CD8-positive, alpha-beta memory T cell (primary cell): ENCODE measurements at places on chromosomes 12 and 14.

DNA sequence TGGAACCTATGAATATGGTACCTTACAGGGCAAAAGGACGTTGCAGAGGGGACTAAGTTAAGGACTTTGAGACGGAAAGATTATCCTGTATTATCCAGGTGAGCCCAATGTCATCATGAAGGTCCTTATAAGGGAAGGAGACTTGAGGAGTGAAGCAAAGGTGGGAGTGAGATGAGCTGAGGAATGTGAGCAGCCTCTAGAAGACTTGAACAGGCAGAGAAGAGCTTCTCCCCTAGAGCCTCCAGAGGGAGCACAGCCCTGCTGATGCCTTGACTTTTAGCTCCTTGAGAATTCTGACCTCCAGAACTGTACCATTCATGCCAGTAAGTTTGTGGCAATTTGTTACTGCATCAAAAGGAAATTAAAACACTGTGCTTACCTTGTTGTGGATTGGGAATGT, 41.8 kb upstream of the DCD start:
- DNase-seq: no peak

- DNase-seq: no peak
These were observed 43.5 kb downstream of the IGF1 start for GRCh38 chr12:102436867-102437266.

GRCh38 chr12:108939594-108939993, 59.7 kb downstream of the DAO start:
- DNase-seq: no peak

DNA sequence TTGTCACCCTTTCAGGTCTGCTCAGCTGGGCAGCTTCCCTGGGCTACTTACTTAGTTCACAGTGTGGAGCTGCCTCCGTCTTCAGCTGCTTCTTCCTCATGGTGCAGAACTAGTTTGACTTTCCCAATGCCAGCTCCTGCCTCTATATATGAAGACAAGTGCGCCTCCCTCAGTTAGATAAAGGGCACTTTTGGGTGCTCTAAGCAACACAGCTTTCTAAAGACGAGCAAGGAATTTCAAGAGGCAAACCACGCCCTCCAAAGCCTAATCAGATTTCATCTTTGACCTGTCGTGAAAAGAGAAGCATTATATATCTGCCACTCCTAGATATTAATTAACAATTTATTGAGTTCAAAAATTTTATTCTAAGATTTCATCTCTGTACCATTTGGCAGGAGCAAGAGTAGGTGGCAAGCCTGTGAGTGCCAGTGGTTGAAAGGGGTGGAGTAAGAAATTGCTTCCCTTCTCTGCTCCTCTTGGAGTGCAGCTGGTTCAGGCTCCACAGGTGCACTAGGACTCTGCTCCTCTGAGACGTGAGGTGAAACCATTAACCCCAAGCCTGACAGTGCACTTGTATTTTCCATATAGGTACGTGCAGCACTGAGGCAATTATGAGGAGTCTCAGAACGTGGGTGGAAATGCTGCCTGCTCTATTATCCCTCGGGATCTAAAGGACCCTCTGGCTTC, 2.1 kb upstream of the SLC11A2 start:
- DNase-seq: peak; percentile 26

DNA sequence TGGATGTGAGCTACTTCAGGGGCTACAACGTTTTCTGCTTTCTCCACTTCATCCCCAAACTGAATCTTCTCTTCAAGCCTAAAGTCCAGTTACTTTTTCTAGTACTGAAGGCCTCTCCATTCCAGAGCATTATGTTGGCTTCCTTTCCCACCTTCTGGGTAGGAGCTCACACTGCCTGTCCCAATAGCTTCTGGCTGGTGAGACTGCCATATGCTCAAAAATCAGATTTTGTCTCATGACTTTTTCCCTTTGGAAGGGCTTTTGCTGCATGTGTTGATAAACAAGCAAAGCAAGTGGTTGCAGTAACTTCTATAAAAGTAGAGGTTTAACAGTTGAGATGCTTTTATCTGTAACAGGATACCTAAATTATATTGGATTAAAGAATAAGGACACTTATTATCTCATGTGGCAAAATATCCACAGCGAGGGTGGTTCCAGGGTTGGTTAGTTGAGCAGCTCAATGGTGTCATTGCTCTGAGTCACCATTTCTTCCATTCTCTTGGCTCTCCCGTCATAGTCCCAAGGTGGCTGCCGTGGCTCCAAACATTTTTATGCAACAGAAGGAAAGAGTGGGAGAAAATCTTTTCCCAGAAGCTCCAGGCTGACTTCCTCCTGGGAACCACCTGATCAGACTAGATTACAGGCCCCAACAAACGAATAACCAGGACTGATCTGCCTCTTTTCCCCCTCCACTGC, 15.1 kb upstream of the PPFIBP1 start:
- no peak for DNase-seq

GRCh38 chr14:53570411-53571387, 385.9 kb downstream of the BMP4 start:
- no peak for DNase-seq

- DNase-seq: no peak
These were observed 27.4 kb upstream of the PTHLH start for GRCh38 chr12:27999970-28000369.

DNA sequence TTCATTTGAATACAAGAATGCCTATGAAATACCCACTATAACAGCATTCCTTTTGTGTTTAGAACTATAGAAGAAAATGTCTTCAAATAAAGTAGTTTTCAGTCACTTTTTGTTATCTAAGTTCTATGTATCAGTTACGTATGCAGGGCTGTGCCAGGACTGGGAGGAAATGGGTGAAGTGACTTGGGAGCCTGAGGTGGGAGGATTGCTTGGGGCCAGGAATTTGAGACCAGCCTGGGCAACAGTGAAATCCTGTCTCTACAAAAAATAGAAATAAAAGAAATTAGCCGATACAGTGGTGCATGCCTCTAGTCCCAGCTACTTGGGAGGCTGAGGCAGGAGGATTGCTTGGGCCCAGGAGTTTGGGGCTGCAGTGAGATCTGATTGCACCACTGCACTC, 22.9 kb upstream of the MANSC4 start:
- no peak for DNase-seq

DNA sequence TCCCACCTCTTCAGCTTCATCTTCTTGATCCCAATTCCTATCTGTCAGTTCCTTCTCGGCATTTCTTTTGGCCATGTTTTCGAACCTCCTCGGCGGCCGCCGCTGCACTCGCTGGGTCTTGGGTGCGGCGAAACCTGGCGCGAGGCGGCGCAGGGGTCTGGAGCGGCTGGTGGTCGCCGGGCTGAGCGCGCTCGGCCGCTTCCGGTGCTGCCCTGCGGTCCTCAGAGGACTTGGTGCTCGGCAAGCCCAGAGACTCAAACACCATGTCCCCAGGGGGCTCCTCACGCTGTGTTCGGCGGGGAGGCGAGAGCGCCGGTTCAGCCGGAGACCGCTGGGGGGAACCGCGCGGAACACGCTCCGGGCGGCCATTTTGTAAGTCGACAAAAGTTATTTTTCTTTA, 51.8 kb downstream of the PPP1R36 start:
- no peak for DNase-seq

DNA sequence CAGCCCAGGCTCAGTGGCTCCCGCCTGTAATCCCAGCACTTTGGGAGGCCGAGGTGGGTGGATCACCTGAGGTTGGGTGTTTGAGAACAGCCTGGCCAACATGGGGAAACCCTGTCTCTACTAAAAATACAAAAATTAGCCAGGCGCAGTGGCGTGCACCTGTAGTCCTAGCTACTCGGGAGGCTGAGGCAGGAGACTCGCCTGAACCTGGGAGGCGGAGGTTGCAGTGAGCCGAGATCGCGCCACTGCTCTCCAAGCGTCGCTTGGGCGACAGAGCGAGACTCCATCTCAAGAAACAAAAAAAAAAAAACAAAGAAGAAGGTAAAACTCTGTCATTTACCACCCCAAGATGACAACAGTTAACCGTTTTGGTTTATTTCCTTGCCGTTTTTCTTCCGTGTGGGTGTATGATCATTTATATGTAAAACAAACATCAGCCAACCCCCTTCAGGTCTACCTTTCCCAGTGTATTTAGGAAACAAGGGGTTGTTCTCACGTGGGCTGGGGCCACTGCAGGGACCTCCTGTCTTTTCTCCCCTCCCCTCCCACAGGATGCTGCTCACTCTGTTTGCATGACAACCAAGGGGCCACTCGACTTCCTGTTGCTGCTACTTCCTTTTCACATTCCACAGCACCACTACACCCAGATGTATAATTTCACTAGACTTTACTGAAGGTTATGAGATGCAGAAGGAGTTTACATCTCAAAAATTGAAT, 13.6 kb downstream of the TTC9 start:
- peak; percentile 91 for DNase-seq

GRCh38 chr12:23236811-23237210, 611.8 kb downstream of the ETNK1 start:
- no peak for DNase-seq
